ENCODE measurements at places on chromosomes 2 and 18.

GRCh38 chr2:6074089-6074643 lies 382.0 kb downstream of the SOX11 start:
- no peak for DNase-seq

DNA sequence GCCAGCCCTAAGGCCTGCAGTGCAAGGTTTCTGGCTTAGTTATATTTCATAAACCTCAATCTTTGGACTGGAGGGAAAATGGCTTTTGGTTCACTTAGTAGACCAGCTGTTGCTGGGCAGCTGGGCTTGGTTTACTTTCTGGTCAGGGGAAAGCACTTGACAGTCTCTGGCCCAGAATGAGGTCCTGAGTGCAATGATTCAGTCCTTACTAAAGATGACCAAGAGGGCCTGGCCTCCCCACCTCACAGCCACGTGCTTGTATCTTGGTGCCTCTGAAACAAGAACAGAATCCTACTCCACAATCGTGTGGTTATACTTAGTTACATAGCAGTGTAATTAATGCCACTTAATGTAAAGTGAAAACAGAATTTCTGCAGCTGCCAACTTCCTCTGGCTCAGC lies 325.5 kb upstream of the MEIS1 start:
- DNase-seq, result no peak

DNA sequence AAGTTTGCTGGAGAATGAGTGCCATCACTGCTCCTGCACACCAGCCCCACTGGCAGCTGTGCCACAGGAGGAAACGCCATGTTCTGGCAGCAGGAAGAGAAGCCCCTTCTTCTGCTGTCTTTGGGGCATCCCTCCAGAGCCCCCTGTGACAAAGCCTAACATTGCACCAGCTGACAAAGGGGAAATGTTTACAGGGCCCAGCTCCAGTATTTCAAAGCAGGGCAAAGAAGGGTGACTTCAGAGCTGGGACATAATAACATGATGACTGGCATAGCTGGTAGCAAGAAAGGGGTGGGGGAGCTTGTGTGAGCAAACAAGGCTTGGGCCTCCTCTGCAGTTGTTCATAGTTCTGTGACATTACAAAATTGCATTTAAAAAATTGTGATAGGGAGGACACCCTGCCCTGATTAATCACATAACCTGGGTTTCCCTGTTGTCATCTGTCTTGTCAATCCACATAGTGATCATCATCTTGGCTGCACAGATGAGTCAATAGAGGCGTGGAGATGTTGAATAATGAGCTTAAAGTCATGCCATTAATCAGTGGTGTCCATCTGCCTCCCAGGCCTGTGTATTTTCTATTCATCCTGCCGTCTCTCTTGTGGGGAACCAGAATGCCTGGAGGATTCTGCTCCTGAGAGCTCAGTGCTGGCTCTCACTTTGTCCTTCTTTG lies 29.1 kb upstream of the PDIA6 start:
- no peak for DNase-seq

- no peak for DNase-seq
Measured at GRCh38 chr2:2846332-2847208, 515.5 kb upstream of the MYT1L start.

DNA sequence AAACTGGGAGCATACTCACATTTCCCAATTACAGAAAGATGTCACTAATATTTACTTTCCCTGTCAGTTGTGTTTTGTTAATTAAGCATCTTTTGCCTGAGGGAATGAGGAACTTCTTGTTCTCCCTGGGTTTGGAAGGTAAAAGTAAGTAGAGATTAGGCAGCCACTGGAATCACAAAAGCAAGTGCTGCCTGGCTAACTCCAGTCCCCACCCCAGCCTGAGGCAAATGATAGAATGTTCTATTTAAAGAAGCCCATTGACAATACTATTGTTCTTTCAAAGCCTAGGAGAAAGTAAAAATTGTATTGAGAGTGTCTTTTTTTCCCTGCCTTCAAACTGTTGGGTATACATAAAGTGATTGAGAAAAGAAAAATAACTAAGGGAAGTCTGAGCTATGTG lies 93.8 kb downstream of the MBD2 start:
- DNase-seq, result no peak

GRCh38 chr2:215760091-215760490 lies 253.3 kb downstream of the MREG start:
- DNase-seq, result no peak

DNA sequence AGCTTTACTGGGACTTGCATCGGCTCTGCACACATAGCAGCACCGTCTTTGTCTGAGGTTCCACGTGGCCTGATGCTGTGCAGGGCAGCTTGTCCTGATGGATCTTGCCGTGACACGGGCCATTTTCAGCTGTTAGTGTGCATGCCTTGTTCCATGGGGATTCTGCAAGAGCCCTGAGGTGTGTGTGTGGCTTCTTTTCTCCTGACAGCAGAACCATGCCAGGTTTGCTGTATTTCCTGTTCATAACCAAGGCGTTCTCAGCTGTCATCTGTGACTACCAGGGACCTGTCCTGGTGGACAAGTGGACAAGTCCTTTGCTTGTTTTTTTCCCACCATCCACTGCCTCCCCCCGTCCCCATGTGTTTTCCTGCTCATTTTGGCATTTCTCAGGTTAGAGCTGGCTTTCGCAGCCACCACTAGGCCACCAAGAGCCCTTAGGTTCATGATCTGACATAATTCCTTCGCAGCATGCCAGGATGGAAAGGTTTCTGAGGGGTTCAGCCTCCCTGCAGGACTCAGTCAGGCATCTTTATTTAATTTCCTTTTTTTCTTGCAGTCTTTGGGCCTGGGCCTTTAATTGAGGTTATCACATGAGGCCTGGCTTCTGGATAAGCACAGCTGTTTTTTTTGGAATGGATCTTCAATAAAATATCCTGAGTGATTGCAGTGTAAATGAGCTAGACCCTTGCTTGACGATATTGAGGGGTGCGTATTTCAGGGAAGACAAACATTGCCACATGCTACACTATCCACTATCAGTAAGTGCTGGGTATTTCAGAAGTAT lies 139.4 kb downstream of the NCK2 start:
- no peak for DNase-seq

DNA sequence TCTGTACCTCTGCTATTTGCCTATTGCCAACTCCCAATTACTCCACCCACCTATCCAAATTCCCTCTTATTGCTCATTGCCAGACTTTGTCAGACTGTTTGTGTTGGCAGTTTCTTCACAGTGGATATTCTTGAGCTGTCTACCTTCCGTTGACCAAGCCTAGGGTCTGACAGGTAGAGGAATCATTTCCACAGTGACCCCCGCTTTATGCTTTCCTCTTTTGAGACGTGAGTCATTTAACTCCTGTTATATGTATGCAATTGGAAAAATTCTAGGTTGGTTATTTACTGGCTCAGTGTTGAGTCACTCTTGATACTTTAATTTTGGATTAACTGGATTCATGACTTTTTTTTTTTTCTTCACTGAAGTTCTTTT lies 187.7 kb downstream of the IRS1 start:
- no peak for DNase-seq

DNA sequence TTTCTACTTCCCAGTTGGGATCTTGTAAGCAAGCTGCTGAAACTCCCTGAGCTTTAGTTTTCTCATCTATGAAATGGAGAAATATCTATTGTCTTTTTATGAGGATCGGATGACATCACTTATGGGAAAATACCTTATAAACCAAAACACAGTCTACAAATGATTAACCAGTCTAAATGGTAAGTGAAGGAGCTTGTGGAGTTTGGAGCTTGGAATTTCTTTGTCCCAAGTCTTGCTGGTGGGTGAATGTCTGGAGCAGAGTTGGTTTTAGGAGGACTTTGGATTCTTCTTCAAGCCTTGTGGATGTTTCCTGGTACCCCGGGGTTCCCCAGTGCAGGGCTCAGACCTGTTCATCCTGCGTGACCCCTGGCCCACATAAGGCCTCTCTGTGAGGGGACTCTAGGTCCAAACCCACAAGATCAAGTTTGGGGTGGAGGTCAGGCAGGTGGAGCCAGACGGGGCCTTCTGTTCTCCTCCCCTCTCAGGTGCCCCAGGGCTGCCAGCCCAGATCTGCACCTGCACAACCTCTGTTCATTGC lies 43.2 kb downstream of the FOSL2 start:
- DNase-seq, result no peak

DNA sequence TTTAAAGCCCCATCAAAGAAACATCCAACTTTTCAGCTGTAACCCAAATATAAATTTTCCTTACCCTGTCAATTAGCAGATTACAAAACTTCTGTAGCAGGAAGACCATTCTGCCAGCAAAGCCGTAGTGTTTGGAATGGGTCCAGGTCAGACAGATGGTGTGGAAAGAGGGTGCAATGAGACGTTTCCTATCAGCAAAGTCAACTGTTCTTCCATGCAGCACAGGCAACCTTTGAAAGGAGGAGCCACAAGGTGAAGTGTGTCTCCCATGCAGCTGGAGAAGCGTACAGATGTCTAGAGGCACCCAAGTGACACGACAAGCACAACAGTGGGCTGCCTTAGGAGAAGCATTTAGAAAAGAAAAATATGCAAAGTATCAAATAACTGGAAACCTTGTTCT lies 83.7 kb downstream of the SP3 start:
- peak; percentile 81 for DNase-seq

DNA sequence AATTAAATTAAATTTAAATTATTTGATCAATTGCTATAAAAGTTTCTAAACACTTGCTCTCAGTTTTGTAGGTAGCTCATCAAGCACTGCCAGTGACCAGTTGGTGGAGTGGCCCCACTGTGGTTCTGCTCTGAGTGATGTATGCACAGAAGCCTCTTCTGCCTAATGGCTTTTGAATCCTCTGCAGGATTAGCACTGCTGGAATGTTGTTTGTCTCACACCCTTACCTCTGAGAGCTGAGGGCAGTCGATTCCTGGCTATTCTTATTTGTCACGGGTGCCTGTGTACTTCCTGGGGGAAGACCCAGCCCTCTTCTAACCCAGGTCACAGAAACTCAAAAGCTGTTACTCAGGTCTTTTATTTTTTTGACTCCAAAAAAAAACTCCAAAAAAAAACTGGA lies 9.5 kb downstream of the CAPN14 start:
- DNase-seq, result no peak

GRCh38 chr18:49742316-49743116 lies 70.8 kb downstream of the ACAA2 start:
- no peak for DNase-seq

DNA sequence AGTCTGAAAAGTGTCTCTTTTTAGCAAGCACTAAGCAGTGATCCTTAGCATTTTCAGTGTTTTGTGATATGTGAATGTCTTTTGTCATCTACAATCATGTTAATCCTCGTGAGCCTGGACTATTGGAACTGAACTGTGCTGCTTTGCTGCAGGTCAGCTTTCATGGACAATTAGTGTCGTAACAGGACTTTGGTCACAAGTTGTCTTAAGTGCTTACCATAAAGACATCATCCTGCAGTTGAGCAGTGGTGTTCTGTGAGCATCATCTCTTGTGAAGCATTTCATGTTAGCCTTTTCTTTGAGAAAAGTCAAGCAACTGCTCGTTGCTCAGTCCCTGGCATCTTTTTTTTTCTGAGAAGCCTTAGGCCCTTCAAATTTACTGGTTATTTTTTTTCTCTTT lies 135.9 kb downstream of the ZNF407 start:
- DNase-seq, result no peak

DNA sequence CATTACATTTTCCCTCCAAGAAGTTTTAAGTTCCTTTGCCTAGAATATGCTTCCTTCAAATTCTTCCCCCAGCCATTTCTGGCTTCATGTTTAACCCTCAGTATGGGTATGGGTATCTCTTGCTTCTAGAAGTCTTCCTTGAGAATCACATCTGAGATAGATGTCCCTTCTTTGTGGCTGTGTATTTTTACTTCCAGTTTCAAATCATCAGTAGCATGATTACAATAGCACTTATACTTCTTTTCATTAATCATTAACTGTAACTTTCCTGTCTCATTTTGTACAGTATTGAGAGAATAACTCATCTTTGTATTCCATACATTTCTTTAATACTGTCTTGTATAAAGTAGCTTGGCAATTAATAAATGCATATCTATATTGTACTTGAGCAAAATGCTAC lies 17.3 kb upstream of the PDE1A start:
- DNase-seq, result no peak

- DNase-seq, result no peak
Measured at GRCh38 chr2:66303471-66303870, 131.5 kb upstream of the MEIS1 start.

- no peak for DNase-seq
Measured at GRCh38 chr2:12062053-12062395, 315.6 kb downstream of the LPIN1 start.

- DNase-seq, result no peak
Measured at GRCh38 chr2:85699325-85699724, 5.2 kb downstream of the GNLY start.

DNA sequence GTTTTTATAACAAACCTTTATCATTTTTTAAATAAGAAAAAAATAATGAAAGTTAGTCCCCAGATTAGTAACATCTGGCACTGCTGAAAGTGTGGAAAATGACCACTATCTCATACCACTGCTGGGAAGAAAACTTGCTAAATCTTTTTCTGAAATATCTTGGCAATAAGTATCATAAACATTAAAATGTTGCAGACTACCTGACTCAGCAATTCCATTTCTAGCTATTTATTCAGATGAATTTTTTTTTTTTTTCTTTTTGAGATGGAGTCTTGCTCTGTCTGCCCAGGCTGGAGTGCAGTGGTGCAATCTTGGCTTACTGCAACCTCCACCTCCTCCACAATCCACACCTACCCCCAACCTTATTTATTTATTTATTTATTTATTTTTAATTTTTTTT lies 35.3 kb upstream of the SOS1 start:
- DNase-seq, result no peak

DNA sequence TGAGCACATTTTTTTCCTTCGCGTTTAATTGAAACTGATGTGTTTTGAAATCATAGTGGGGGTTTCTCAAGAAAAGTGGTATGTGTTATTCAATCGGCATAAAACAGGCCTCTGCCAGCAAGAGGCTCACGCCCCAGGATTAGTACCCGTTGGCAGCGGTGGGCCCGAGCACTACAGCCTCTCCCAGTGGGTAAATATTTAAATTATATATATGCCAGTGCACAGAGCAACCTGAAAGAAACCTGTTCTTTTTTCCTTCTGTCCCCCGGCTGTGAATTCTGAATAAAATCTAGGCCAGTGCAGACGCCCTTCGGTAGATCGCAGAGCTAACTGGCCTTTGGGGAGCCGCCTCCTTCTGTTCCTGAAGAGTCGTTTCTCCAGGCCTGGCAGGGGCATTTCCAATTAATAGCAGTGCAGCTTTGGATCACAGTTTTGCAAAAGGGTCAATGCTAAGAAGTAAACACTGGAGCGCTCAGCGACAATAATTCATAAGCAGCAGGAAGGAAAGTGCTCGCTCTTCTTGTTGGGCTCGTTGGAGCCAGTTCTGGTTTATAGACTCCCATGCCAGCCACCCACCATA lies 202.8 kb upstream of the SALL3 start:
- no peak for DNase-seq

GRCh38 chr2:54760310-54760709 lies 36.8 kb downstream of the EML6 start:
- DNase-seq, result no peak

- no peak for DNase-seq
Measured at GRCh38 chr2:206805887-206806607, 40.6 kb downstream of the FASTKD2 start.

DNA sequence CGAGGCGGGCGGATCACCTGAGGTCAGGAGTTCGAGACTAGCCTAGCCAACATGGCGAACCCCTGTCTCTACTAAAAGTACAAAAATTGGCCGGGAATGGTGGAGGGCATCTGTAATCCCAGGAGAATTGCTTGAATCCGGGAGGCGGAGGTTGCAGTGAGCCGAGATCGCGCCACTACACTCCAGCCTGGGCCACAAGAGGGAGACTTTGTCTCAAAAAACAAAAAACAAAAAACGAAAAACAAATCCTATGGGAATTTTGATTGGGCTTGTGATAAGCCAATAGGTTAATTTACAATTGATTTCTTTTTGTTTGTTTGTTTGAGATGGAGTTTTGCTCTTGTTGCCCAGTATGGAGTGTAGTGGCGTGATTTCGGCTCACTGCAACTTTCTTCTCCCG lies 24.2 kb upstream of the TOGARAM2 start:
- DNase-seq, result no peak
